ENCODE measurements at places on chromosomes 13 and 19.

GRCh38 chr13:23993680-23993985 is 96.3 kb upstream of the C1QTNF9B start:
- DNase-seq = no peak

- DNase-seq = no peak
These were observed 19.3 kb upstream of the GATAD2A start for GRCh38 chr19:19385896-19386869.

DNA sequence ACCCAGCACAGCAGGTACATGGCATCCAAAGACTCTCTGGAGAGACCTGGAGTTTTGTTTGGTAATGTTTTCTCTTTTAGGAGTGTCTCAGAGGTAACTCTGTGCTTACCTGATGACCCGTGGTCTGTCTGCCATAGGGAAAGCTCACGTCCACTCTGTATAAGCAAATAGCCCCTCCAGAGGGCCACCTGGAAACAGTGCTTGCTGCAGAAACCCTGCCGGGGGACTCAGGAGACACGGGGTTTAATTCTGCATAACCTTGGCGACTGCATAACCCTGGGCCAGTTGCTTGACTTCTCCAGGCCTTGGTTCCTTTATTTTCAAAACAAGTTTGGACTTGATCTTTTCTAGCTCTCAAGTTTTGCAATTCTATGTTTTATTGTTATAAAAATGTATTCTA is 187.2 kb upstream of the SOX1 start:
- DNase-seq = no peak

- DNase-seq = no peak
These were observed 56.6 kb downstream of the CEBPG start for GRCh38 chr19:33429891-33430673.

DNA sequence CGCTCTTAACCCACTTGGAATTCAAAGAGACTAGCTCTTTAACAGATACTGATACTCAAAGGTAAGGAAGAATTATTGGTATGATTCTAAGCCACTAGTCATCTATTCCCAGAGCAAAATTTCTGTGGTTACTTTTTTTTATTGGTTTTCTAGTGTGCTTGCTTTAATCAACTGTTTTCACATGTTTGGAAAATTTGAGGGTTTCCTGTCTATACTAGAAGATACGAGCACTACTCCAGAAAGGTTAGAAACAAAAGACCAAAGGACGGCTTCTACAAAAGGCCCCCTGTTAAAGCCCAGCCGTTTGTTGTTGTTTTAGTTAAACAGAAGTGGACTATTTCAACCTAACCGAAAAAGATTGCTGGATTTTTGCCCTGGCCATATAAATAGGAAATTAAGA is 18.5 kb upstream of the LPAR6 start:
- no peak for DNase-seq

Data from PC-3 (cell line).